T-cell (primary cell): ENCODE measurements at places on chromosomes 13 and 19. TPM values are rescaled to one million over a fixed set of nuclear protein-coding genes. Genes with fewer than 3 reads are reported as not detected.

The IQCN gene
- 12.3 TPM for total RNA-seq

- no peak for DNase-seq
Observed at GRCh38 chr19:39470724-39471339, 9.8 kb upstream of the TIMM50 start.

- no peak for DNase-seq
Observed at GRCh38 chr13:78832461-78832860, 173.5 kb upstream of the OBI1 start.

GRCh38 chr13:85651440-85651839 is 147.8 kb downstream of the SLITRK6 start:
- no peak for DNase-seq

The RUBCNL gene
- 11.7 TPM for total RNA-seq
